ENCODE measurements at places on chromosomes 3 and 15. TPM values are rescaled to one million over a fixed set of nuclear protein-coding genes. Genes with fewer than 3 reads are reported as not detected.
A peak's percentile ranks its signal among the peaks of the same experiment; 100 is the strongest.

DNA sequence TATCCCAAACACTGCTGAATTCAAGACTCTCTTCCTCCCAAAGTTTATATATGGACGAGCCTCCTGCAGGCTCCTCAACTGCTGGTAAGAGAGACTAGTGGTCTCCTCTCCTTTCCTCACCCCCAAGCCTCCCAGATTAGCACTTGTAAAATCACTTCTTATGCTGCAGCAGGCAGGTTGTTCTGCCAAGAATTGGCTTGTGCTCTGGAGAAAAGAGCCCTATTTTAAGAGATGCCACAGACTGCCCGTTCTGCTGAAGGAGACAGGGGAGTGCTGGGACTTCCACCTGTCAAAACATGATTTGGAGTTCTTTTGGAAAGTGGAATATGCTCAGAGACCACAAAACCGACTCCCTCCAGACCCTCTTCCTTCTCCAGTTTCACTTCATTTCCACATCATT, 230.9 kb upstream of the EIF1B start:
- peaks cover 5% of the 10 kb centered on the region for H3K27me3 ChIP-seq
- no peak for DNase-seq
- no peaks in the 10 kb centered on the region for H3K36me3 ChIP-seq
- no peak overlapping the region for H3K4me3 ChIP-seq
- H3K27ac ChIP-seq, result no peak overlapping the region

DNA sequence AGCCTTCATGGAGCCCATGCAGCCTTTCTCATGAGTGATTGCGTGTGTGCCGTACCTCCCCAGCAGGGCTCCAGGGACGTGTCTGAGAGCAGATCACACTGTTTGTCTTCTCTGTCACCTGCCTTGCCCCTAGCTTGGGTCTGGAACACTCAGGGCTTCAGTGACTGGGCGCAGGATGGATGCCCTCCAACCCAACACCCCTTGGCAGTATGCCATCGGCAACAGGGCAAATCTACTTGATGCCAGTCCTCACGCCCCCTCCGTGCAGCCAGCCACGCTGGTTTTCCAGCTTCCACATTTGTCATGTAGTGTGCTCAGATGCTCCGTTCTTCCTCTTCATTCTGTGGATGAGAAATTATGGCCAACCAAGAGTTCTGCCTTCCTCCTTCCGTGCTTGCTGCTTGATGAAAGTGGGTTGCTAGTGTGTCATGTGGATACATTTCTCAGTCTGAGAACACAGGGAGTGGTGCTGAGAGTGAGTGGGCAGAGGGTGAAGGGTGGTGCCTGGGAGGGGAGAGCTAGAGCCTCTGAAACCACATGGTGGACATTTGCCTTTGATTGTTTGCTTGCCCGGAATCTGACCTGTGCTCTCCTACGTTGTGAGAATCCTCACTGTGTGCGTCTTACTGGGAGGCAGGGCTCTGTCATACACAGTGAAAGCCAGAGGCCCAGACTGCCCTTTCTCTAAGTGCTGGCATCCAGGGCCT, 97.2 kb downstream of the FAM43A start:
- DNase-seq, result no peak
- H3K4me3 ChIP-seq, result no peak overlapping the region
- H3K27me3 ChIP-seq, result peaks cover 6% of the 10 kb centered on the region

GRCh38 chr15:90063770-90064247, 38.5 kb downstream of the IDH2 start:
- peaks cover 23% of the 10 kb centered on the region for H3K4me1 ChIP-seq
- DNase-seq, result no peak
- H3K4me3 ChIP-seq, result no peak overlapping the region
- H3K27me3 ChIP-seq, result no peaks in the 10 kb centered on the region
- H3K36me3 ChIP-seq, result no peaks in the 10 kb centered on the region

DNA sequence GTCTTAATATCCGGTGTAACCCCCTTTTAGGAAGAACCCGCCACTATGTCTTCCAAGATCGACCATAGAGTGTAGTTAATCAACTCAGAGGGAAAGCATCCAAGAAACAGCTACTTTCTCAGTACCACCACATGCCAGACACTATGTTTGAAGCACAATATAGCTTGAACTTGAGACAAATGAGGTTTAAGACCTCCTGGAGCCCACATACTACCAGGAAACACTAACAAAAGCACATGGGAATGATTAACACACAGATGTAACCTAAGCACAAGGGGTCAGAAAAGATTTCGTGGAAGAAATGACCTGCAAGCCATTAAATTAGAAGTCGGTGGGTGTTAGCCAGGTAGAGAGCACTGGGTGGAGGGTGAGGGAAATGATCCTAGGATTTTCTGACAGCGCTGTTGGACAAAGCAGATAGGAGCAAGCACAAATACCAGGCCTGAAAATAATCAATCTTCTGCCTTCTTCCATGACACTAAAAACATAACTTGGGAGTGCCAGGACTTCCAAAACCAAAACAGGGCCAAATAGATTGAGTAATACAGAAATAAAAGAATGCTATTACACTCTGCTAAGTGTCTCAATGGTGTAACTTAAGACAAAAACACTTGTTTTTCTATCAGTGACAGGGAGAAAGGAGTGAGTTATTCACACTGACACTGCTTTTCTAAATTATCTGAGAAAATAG, 213.7 kb downstream of the FOXP1 start:
- DNase-seq, result no peak
- no peaks in the 10 kb centered on the region for H3K27me3 ChIP-seq
- H3K4me3 ChIP-seq, result no peak overlapping the region
- peak overlapping the region; percentile 27 for H3K27ac ChIP-seq

DNA sequence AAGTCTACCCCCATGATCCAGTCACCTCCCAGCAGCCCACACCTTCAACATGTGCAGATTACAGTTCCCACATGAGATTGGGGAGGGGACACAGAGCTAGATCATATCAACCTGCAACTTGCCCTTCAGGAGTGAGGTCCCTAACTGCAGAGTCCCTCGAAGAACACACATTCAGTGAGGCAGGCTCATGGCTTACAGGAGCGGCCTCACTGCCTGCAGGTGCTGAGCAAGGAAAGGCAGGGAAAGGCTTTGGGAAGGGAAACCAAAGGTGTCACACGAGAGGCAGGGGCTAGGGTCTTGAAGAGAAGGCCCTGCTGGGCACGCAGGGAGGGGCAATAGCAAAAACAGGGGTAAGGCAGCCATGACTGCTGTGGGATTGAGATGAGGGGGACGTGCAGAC, 182.4 kb upstream of the CHRNA7 start:
- no peak overlapping the region for H3K4me3 ChIP-seq
- H3K36me3 ChIP-seq, result no peaks in the 10 kb centered on the region
- DNase-seq, result no peak
- H3K27ac ChIP-seq, result no peak overlapping the region
- no peaks in the 10 kb centered on the region for H3K4me1 ChIP-seq

DNA sequence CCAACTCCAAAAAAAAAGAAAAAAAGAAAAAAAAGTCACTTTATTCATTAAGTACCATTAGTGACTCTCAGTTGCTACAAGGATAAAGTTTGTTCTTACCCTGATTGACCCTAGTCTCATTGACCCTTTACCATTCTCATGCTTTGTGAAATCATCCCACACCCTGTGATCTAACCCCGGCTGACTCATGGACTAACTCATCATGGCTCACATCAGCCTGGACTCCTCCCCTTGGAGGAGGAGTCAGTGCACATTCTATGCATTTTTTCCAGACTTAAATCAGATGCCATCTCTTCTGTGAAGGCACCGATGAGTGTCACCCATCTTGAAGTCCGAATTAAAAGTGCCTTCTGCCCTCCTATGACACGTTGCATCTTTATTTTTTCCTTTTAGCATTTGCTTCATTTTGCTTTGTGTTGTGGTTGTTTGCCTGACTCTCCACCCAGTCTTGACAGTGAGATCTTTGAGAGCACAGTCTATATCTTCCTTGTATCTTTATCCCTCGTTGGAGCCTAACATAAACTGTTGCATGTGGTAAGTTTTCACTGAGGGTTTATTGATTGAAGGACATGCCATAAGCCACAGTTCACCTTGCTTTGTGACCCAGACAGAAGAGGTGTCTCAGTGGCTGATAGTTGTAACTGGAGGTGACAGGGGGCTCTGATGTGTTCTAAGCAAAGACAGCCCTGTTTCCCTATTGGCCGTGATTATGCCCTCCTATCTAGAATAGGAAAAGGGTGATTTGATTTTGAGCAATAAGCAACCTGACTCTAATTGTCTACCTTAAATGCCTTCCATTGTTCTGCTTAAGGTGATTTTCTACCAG, 72.1 kb downstream of the IL1RAP start:
- H3K4me3 ChIP-seq, result peak overlapping the region; percentile 44
- H3K4me1 ChIP-seq, result peaks cover 18% of the 10 kb centered on the region
- DNase-seq, result no peak
- peaks cover 11% of the 10 kb centered on the region for H3K36me3 ChIP-seq
- no peaks in the 10 kb centered on the region for H3K27me3 ChIP-seq

DNA sequence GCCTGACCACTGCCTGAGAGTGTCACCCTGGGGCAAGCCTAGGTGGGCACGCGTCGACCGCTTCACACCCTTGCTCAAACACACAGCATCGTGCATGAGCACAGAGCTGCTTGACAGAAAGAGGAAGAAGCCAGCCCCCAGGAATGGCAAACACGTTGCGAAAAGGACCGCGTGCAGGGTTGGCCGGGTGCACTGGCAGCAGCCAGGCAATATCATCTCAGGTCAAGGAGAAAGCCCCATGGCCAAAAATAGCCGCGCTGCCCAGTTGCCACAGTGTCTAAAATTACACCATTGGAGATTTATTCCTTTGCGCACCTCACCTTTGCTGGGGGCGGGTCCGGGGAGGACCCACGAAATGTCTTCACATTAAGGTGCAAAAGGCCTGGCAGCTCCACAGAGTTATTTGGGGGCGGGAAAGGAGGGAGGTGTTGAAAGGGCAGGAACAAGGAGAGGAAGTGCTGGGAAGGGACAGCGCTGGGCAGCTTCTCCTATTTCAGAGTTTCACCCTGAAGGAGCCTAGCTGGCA, 44.7 kb upstream of the NR2F2 start:
- no peaks in the 10 kb centered on the region for H3K36me3 ChIP-seq
- no peak overlapping the region for H3K4me3 ChIP-seq
- no peaks in the 10 kb centered on the region for H3K4me1 ChIP-seq
- H3K27ac ChIP-seq, result no peak overlapping the region
- DNase-seq, result no peak

DNA sequence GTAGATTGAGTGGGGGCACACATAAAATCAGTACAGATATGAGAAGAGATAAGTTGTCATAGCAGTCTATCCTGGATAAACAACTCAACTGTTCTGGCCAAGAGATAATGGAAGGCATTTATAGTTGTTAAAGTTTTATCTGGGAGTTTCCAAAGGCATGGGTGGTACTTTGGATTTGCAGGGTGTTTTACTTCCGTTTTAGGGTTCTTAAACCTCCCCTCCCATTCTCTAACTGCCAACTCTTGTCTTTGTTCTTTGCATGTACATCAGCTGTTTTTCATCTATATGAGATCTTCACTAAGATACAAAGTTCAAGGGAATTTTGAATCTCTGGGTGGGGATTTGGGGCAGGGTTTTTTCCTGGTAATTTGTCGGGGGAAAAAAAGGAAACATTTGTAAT, 174.7 kb upstream of the CGNL1 start:
- no peak for DNase-seq
- no peaks in the 10 kb centered on the region for H3K27me3 ChIP-seq
- H3K27ac ChIP-seq, result no peak overlapping the region
- no peaks in the 10 kb centered on the region for H3K4me1 ChIP-seq

GRCh38 chr15:36601952-36602351, 22.5 kb downstream of the CDIN1 start:
- H3K4me3 ChIP-seq, result no peak overlapping the region
- peaks cover 5% of the 10 kb centered on the region for H3K4me1 ChIP-seq
- no peak for DNase-seq
- H3K27me3 ChIP-seq, result peaks cover 3% of the 10 kb centered on the region

DNA sequence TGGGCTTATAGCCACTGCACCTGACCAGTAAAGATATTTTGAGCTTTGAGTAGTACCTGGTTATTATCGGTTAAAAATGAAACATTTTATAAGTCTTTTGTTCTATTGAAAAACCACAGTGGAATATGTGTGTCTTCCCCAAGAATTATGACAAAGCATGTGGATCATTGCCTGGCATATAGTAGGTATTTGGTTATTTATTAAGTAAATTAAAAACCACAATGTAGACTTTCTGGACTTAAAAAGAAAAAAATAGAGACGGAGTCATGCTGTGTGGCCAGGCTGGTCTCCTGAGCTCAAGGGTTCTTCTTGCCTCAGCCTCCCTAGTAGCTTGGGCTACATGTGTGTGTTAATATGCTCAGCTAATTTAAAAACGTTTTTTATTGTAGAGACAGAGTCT, 43.5 kb downstream of the UBE2E2 start:
- no peak for DNase-seq
- no peak overlapping the region for H3K27ac ChIP-seq
- H3K27me3 ChIP-seq, result no peaks in the 10 kb centered on the region
- peaks cover 4% of the 10 kb centered on the region for H3K4me1 ChIP-seq
- no peaks in the 10 kb centered on the region for H3K36me3 ChIP-seq

GRCh38 chr15:90287101-90287500, 21.6 kb downstream of the NGRN start:
- H3K36me3 ChIP-seq, result no peaks in the 10 kb centered on the region
- no peak overlapping the region for H3K27ac ChIP-seq
- H3K27me3 ChIP-seq, result peaks cover 2% of the 10 kb centered on the region
- no peak for DNase-seq
- peaks cover 3% of the 10 kb centered on the region for H3K4me1 ChIP-seq

The SLC9C1 gene
- not detected for total RNA-seq

The SPATA12 gene
- total RNA-seq, result not detected

The DGKG gene
- total RNA-seq, result 0.19 TPM

The RNU5B-1 gene
- total RNA-seq, result 27.3 TPM

The MINAR1 gene
- 0.44 TPM for total RNA-seq

The VIPR1 gene
- total RNA-seq, result 22.3 TPM

The LTK gene
- 1.9 TPM for total RNA-seq

The PPP4R2 gene
- total RNA-seq, result 66.3 TPM

Measured in activated naive CD8-positive, alpha-beta T cell treated with anti-CD3 and anti-CD28 coated beads, Interleukin-2, amount 10 ng/mL, durations not matched to agents 7 days and 5 days (primary cell).